SJCRH30 (cell line): ENCODE measurements at places on chromosomes 1 and 21. TPM values are rescaled to one million over a fixed set of nuclear protein-coding genes. Genes with fewer than 3 reads are reported as not detected.

DNA sequence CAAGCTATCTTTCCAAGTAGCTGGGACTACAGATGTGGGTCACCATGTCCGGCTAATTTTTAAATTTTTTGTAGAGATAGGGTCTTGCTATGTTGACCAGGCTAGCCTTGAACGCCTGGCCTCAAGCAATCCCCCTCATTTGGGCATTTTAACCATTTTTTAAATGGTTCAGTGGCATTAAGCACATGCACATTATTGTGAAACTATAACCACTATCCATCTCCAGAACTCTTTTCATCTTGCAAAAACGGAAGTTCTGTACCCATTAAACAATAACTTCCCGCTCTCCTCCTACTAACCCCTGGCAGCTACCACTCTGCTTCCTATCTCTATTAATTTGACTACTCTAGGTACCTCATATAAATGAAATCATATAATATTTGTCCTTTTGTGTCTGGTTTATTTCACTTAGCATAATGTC, 4.8 kb upstream of the IL6R start:
- H3K27ac ChIP-seq: no peak overlapping the region
- H3K4me3 ChIP-seq: no peak overlapping the region
- H3K36me3 ChIP-seq: no peaks in the 10 kb centered on the region
- no peaks in the 10 kb centered on the region for H3K4me1 ChIP-seq

Gene OR2L5
- not detected in 2 replicates for total RNA-seq

- no peak for DNase-seq
- no peaks in the 10 kb centered on the region for H3K36me3 ChIP-seq
- H3K27me3 ChIP-seq: no peaks in the 10 kb centered on the region
- H3K4me3 ChIP-seq: no peak overlapping the region
- H3K4me1 ChIP-seq: no peaks in the 10 kb centered on the region
- H3K27ac ChIP-seq: no peak overlapping the region
Measured at GRCh38 chr1:148292915-148293314, 140.8 kb upstream of the NBPF11 start.

DNA sequence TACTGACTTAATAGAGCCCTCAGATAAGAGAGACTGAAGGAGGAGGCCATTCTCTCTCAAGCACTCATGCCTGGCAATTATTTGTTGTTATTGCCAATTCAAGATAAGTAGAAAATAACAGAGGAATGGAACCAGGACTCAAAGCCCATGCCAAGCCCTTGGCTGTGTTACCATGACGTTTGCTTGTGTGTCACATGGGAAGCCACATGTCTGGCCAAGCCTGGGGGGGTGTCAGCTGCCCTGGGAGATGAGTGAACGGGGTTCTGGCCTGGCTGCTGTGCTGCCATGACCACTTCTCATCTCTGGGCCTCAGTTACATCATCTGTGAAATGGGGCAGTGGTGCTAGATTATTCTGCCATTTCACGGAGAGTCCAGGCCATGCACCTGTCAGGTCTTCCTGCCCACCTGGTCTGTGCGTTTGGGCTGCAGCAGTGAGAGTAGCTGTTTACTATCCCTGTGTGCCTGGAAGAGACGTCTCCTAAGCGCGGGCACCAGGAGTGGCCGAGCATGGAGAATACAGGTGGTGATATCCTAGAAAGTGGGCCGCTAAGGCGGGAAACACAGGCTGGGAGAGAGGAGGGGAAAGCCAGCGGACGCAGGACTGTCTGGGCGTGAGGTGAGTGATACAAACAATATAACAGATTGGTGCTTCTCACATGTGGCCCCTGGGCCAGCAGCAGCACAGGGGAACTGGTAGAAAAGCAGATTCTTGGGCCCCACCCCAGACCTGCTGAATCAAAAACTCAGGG, 67.8 kb downstream of the MAN1C1 start:
- no peak for DNase-seq
- peaks cover 8% of the 10 kb centered on the region; the same call in 1 of the 2 replicates for H3K36me3 ChIP-seq
- no peak overlapping the region for H3K4me3 ChIP-seq
- H3K4me1 ChIP-seq: peaks cover 26% of the 10 kb centered on the region
